ENCODE measurements at places on chromosomes 12 and 14. TPM values are rescaled to one million over a fixed set of nuclear protein-coding genes. Genes with fewer than 3 reads are reported as not detected.

- no peak for DNase-seq
These were observed 71.0 kb downstream of the ESRRB start for GRCh38 chr14:76446921-76447320.

DNA sequence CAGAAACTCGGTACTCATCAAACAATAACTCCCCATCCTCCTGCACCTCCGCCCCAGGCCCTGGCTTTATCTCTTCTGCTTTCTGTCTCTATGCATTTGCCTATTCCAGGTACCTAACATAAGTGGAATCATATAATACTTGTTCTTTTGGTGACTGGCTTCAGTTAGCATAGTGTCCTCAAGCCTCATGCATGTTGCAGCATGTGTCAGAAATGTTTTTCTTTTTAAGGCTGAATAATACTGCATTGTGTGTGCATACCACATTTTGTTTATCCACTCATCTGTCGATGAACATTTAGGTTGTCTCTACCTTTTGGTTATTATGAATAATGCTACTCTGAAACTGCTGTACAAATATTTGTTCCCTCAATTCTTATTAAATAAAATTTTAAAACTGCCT, 117.1 kb downstream of the KICS2 start:
- DNase-seq = no peak

- DNase-seq = no peak
These were observed 11.7 kb upstream of the ASB8 start for GRCh38 chr12:48169011-48169410.

Gene PZP
- not detected for total RNA-seq

DNA sequence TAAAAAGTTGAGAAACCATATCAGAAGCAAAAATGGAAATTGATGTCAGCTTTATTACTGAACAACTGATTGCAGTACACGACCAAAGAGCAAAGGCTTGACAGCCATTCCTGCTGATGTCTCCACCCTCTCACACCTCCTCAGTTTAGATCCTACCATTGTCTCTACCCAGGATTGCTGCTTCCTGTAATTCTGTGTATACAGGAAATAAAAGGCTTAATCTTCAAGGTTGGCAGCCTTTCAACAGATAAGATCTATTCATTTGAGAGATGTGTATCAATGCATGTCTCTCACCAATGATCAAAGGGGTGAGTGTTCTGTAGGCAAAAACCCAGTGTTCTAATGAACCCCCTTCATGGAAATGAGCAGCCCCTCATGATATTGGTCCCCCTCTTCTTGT, 27.0 kb downstream of the SLCO1C1 start:
- DNase-seq = no peak

Gene CEP170B
- 2.5 TPM for total RNA-seq

- peak; percentile 67 for DNase-seq
These were observed 304.8 kb upstream of the OR4E1 start for GRCh38 chr14:21978184-21978998.

Gene FLRT2
- not detected for total RNA-seq

DNA sequence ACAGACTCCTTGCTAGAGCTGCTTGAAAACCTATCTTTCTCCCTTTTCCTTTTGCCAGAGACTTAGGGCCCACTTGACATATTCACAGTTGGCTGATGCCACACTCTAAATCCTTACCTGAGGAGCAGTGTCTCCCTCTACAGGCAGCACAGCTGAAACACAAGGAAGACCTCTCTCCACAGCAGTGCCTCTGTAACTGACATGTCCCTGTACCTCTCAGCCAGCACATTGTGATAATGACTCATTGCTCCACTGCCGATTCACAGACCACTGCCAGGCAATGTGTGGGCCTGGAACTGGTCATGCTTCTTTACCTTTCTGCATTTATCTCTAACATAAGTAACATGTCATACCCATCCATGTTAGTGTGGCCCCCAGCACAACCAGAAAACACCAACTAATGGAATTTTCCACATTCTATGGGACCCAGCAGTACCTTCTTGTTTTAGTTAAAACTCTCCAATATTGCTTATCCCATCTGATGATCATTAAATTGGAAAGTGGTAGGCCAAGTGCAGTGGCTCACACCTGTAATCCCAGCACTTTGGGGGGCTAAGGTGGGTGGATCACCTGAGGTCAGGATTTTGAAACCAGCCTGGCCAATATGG, 56.5 kb downstream of the GTF2A1 start:
- peak; percentile 31 for DNase-seq

- DNase-seq = no peak
These were observed 36.8 kb upstream of the CNTN1 start for GRCh38 chr12:40655451-40655850.
